ENCODE measurements at places on chromosomes 4 and X.

- DNase-seq: no peak
Observed at GRCh38 chr4:25235401-25235800, 1.6 kb downstream of the PI4K2B start.

- no peak for DNase-seq
Observed at GRCh38 chr4:84803720-84804119, 162.8 kb downstream of the WDFY3 start.

GRCh38 chr4:107699466-107700206 lies 20.4 kb downstream of the PAPSS1 start:
- DNase-seq: no peak

GRCh38 chr4:87851953-87852352 lies 19.2 kb downstream of the MEPE start:
- DNase-seq: no peak

- no peak for DNase-seq
Observed at GRCh38 chrX:53093177-53093655, 726 bp upstream of the KANTR start.

- DNase-seq: no peak
Observed at GRCh38 chrX:11666164-11666563, 444 bp upstream of the ARHGAP6 start.

Data from SIG-M5 (cell line).